ENCODE measurements at places on chromosomes 3 and 15.

GRCh38 chr15:37221671-37222145 lies 121.4 kb upstream of the MEIS2 start:
- DNase-seq: no peak

DNA sequence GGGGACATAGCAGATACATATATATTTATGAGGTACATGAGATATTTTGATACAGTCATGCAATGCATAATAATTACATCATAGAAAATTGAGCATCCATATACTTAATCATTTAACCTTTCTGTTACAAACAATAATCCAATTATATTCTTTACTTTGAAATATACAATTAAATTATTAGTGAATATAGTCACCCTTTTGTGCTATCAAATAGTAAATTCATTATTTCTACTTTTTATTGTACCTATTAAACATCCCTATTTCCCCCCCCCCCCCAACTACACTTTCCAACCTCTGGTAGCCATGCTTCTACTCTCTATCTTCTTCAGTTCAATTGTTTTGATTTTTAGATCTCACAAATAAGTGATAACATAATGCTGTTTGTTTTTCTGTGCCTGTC lies 719.1 kb downstream of the ZBBX start:
- DNase-seq: no peak

DNA sequence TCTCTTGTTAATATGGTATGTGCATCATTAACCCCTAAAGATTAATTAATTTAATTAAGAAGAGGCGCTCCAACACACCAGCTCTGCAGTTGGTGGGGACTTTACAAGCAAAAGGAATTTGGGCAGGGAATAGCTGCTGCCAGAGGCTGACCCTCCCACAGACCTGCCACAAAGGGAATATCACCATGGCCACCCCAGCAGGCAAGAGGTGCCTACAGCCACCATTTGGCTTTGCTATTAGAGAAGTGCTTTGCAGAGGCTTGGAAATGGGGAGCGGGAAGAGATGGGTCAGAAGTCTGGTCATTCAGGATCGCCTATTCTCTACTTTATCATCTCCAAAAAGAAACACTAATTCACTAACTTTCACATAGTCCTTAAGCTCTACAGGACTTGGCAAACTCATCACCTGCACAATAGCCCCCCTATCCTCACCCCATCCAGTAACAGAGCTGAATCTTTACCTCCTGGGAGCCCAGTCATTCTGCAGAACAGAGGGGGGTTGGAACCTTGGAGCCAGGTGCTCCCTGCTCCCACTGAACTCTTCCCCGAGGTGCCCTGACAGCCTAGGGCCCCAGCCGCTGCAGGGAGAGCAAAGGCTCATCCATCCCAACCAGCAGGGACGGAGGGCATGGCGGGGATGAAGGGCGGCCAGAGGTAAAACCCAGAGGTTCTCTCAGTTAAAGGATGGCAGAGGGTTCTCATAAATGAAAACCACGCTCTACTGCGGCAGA lies 29.7 kb downstream of the LRIG1 start:
- no peak for DNase-seq

DNA sequence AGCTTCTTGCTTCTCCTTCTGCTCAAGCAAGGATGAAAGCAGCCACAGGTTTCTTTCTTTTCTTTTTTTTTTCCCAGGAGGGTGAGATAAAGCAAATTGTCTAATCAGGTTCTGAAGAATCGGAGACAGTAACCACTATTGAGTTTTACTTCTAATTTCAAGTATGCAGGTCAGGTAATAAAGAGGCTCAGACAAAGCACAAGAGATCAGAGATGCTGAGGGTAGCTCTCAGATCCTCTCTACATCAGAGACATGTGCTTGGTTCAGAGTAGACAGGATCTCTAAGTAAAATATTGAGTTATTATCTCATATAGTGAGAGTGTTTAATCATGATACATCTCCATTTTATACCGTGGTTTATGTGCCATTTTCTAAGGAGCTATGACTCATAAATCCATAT lies 168.5 kb downstream of the NFKBIZ start:
- DNase-seq: no peak

- no peak for DNase-seq
Observed at GRCh38 chr3:71565316-71565715, 18.2 kb downstream of the FOXP1 start.

- DNase-seq: peak; percentile 71
Observed at GRCh38 chr15:50137330-50137761, 18.3 kb upstream of the ATP8B4 start.

DNA sequence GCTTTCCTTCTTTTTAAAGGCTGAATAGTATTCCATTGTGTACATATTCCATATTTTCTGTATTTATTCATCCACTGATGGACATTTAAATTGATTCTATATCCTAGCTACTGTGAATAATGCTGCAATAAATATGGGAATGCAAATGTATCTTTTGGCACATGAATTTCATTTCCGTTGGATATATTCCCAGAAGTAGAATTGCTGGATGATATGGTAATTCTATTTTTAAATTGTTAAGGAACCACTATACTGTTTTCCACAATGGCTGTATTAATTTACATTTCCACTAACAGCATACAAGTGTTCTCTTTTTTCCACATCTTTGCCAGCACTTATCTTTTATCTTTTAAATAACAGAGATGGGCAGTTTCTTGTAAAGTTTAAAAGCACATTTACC lies 302.7 kb downstream of the CTNNB1 start:
- DNase-seq: no peak

DNA sequence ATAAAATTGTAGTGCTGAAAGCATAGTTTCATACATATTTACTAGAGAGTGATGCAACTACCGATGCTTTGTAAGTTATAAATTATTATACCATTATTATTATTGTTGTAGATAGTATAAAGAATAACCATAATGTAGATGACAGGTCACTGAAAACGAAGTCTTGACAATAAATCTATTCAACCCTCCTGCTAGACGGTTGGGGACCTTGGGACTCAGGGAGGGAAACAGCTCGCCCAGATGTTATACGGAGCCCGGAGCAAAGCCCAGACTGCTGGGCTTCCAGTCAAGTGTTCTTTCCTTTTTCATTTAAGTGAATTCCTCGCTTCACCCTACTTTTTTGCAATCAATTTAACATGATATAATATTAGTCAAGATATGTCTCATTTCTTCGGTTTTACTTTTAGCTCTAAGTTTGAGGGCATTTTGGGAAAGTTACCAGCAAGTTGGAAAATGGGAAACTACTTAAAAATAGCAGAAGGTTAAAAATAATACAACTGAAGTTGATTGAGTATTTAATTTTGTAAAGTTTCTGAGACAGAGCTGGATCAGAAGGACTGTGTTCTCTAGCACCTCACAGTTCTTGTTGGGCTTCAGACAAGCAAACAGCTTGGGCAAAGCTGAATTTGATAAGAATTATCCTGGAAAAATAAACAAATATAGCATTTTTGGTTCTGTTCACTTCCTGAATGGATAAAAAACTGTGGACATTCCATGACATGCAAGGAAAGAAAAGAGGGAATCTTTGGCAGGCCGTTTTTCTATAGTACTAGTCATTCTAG lies 173.4 kb upstream of the TP63 start:
- DNase-seq: no peak

GRCh38 chr3:195128255-195129071 lies 142.5 kb downstream of the XXYLT1 start:
- DNase-seq: no peak

- no peak for DNase-seq
Observed at GRCh38 chr15:81779181-81779580, 266.6 kb downstream of the MEX3B start.

Measured in activated CD4-positive, alpha-beta T cell treated with anti-CD3 and anti-CD28 coated beads for 48 hours (primary cell).